ENCODE measurements at places on chromosomes 13 and 19.
A peak's percentile ranks its signal among the peaks of the same experiment; 100 is the strongest.

- DNase-seq, result no peak
Observed at GRCh38 chr19:40567750-40568494, 8.8 kb upstream of the SHKBP1 start.

DNA sequence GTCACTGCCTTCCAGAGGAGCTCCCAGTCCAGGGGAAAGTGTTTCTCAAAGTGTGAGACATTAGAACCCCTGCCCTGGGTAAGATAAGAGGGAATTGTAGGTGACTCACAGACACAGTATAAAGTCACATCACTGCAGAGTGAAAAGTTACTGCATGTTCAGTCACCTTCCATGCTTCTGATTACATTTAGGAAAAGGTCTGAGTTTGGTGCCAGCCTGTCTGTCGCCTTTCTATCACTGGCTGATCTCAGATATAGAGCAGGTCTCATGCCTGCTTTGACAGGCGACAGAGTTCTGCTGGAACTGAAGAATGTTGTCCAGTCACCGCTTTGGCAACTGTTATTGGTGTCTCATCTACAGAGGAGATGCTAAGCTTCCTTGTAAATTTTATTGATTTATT, 1078.6 kb downstream of the UQCRFS1 start:
- no peak for DNase-seq

DNA sequence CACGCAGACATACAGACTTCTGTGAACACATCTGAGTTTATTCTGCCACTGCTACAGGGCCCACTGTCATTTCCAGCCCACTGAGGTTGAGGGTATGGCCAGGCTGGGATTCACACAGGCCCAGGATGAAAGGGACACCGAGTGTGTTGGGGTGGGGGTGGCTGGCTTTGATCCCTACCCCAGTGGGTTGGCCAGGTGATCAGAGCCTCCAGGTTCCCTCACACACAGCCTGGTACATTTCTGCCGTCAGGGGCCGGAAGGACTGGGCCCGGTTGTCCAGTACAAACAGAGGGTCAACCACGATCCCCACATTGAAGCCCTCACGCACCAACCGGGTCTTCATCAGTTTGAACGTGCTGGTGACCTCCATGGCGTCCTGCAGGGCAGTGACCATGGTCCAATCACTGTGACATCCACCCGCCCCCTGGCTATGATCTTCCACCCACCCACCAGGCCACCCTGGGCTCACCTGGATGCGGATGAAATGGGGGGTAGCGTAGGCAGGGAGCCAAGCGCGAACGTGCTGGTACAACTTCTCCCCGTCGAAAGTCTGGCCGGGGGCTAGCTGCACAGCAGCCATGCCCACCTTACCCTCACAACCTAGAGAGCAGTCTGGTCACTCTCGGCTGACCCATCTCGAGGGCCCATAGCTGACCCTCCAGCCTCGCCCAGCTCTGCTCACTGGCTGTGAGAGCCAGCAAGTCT, 13.3 kb downstream of the SLC27A5 start:
- DNase-seq, result no peak

DNA sequence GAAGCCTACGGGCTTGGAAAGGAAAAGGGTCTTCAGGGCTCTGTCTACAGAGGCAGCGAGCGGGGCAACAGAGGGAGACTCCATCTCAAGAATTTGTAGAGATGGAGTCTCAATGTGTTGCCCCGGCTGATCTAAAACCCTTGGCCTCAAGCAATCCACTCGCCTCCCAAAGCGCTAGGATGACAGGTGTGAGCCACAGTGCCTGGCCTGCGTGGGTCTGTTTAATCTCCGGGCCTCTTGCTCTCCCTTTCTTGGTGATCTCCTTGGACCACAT, 8.1 kb downstream of the RPS9 start:
- DNase-seq, result no peak

GRCh38 chr13:110150384-110151101, 156.4 kb downstream of the COL4A1 start:
- DNase-seq, result peak; percentile 51

DNA sequence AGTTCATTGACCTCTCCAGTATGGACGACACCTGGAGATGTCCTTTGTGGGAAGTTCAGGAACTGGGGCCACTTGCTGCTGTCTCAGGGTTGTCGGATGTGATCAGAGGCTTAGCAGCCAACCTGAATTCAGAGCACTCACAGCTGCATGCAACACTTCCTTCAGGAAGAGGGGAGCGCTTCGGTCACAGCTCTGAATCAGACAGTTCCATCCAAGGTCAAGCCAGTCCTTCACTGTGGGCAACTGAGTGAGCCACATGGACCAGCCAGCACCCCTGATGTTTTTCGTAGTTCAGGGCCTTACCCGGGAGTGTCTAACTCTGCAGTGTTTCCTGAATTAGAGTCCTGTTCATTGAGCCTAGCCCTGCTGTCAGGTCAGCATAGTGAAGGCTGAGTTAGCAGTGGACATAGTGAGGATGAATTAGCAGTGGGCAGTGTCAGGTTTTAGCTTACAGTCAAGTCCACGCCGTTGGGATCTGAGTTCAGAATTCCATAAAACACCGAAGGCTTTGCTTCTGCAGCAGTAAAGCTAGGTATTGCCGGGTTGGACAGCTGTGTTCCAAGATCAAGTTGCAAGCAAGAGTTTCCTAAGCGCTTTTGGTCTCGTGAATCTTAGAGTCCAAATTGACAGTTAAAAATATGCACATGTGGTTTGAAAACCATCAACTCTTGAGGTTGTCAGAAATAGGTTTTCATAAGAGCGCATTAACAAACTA, 5.1 kb downstream of the ZNF555 start:
- DNase-seq, result no peak

- no peak for DNase-seq
Observed at GRCh38 chr13:39836038-39836437, 180.6 kb downstream of the COG6 start.

- DNase-seq, result no peak
Observed at GRCh38 chr13:48273346-48273745, 30.2 kb upstream of the RB1 start.

DNA sequence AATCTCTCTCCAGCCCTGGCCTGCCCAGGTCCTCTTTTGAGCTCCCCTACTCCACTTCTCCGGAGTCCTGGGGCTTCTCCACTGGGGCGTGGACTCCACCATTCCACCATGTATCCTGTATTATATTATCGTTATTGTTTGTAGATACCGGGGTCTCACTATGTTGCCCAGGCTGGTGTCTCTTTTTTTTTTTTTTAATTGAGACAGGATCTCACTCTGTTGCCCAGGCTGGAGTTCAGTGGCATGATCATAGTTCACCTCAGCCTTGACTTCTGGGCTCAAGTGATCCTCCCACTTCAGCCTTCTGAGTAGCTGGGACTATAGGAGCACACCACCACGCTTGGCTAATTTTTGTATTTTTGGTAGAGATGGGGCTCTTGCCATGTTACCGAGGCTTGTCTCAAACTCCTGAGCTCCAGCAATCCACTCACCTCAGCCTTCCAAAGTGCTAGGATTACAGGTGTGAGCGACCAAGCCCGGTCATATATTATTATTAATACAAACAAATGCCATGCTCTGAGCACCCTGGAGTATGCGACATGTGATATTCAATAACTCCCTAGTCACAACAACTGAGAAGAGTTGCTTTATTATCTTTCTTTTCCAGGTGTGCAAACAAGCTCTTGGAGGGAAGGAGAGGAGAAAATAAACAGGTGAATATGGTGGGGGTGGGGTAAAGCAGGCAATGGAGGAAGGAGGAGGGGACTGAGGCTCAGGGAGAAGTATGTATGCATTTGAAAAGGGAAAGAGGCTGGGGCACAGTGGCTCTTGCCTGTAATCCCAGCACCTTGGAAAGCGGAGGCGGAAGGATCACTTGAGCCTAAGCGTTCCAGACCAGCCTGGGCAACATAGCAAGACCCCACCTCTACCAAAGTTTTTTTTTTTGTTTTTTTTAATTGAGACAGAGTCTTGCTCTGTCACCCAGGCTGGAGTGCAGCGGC, 2.8 kb upstream of the CERS4 start:
- peak; percentile 86 for DNase-seq

DNA sequence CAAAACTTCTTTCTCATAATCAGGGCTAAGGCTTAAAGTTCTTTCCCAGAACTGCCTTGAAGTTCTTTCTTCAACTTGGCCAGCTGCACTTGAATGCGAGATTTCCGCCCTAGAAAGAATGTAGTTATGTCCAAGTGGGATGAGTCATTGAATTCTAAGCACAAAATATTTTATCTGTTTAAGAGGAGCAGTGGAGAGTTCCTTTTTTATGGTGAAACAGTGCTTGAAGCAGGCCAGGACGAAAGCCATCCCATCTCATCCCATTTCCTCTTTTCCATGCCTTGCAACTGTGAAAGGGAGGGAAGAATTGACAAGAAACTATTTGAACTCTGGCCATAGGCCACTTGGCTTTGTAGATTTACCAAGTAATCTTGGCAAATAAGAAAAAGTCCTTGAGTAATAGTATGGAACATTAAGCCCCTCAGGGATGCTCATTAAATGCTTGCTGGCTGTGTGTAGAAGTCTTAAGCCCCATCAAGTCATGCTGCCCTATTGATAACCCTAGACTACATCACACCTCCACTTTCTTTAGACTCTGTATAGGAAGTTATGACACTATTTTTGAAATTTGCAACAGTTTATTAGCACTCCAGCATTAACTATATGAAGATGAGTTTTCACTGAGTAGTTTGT, 174.5 kb downstream of the KCTD12 start:
- no peak for DNase-seq

GRCh38 chr19:17183858-17184321, 31.3 kb upstream of the USE1 start:
- DNase-seq, result no peak

DNA sequence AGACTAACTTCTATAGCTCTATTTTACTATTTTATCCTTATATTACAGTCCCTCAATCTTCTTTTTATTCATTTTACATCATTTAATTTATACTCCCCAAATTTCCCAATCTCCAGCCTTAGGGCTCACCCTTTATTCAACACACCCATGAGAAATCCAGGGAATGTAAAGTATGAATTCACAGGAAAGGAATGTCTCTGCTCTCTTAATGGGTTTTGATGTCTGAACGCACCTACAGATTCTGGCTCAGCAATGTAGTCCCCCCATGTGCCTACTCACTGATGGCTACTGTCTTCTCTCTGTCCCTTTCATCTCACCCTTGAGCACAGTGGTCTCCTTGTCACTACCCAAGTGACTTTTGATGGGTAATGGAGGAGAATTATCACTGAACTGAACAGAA, 32.8 kb downstream of the TNFSF13B start:
- no peak for DNase-seq

DNA sequence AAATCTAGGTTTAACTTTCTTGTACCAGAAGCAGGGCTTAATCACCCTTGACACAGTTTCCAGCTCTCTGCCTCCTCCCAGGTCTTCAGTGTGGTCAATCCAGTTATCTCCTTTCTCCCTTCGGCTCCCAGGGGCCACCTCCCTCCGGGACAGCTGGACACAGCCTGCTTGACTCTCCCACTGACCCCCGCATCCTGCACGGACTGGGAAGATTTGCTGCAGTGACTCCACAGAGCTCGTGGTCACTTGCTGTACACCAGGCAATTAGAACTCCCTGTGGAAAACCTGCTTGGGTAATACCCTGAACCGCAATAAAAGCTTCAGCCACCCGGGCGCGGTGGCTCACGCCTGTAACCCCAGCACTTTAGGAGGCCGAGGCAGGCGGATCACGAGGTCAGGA, 116.5 kb downstream of the NUFIP1 start:
- DNase-seq, result no peak

DNA sequence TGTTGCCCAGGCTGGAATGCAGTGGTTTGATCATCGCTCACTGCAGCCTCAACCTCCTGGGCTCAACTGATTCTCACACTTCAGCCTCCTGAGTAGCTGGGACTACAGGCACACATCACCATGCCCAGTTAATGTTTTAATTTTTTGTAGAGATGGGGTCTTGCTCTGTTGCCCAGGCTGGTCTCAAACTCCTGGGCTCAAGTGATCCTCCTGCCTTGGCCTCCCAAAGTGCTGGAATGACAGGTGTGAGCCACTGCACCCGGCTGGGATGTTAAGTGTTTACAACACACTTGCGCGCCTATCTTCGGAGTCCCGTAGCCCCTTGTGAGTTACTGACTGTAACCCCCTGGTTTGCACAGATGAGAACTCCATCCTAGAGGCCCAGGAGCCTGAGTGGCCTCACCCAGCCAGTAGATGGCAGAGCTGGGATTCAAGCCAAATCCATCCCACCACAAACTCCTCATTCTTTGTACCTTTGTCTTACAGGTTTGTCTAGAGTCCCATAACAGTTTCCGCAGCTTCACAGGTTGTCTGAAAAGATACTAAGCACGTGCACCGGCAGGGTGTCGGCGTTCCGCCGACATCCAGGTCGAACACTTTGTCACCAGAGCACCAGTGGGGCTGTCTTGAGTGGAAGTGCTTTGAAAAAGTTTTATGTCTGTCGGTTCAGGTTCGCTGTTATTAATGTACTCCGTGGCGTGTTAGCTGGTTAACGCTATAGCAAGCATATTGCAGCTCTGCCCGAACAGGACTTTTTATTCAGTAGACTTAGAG, 14.7 kb downstream of the MAG start:
- DNase-seq, result peak; percentile 29

- no peak for DNase-seq
Observed at GRCh38 chr19:15093001-15093400, 11.0 kb downstream of the OR1I1 start.

GRCh38 chr13:113558461-113558860, 26.1 kb upstream of the TFDP1 start:
- no peak for DNase-seq

Data from NCI-H345 (cell line).